Vagina (tissue), 2 donors: ENCODE measurements at places on chromosomes 4 and X. TPM values are rescaled to one million over a fixed set of nuclear protein-coding genes. Genes with fewer than 3 reads are reported as not detected.

DNA sequence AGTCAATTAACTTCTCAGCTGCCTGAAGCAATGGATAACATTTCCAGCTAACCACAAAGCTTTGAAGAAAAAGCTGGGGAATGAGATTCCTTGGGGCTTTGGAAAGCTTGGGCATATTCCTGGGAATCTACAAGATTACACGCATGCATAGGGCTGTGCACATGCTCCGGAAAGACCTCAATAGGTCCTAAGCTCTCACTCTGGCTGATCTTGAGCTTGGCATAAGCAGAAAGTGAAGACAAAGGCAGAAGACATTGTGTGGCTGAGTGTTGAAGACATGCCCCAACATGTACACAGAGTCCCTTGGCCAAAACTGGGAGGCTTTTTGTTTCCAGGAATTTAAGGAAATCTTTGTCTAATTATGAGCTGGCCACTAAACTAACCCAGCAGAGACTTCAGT is 31.2 kb downstream of the ATG4A start:
- no peaks in the 10 kb centered on the region for H3K36me3 ChIP-seq
- no peak for DNase-seq

DNA sequence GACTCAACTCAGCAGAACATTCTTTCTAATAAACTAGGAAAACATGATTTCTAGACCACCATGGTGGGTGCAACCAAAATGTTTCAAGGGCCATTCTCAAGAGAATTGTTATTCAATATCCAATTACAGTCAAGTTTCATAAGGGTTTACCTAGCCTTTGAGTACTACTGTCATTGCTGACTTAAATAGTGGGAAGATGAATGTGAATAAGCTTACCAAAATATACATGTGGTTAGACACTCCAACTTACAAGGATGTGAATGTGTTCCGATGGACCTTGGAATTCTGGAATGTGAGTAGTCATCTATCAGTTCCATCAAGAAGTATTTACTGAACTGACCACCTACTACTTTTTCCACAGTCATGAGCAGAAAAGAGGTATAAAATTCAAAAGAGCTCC is 16.9 kb downstream of the SH3RF1 start:
- H3K36me3 ChIP-seq: no peaks in the 10 kb centered on the region
- peaks cover 62% of the 10 kb centered on the region for H3K4me1 ChIP-seq
- no peak overlapping the region for H3K27ac ChIP-seq
- no peak for DNase-seq
- H3K27me3 ChIP-seq: no peaks in the 10 kb centered on the region
- H3K4me3 ChIP-seq: no peak overlapping the region

DNA sequence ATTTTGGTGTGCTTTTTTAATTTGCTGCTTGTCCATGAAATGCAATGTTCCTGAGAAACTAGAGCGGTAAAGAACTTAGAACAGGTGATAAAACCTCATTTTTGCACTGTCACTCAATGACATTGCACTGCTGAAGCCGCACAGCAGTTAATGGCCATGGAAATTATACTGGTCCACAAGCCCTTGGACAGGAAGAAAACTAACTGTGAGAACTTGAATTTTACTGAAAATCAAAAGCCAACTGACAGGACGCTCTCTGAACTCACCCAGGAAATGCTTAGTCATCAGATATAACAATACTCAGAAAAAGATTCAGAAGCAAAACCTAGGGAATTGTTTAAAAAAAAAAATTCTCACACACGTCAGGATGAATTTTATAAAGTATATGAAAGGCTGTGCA is 246.4 kb upstream of the SLC7A11 start:
- DNase-seq: no peak
- no peak overlapping the region for H3K27ac ChIP-seq
- H3K4me3 ChIP-seq: no peak overlapping the region
- H3K4me1 ChIP-seq: no peaks in the 10 kb centered on the region

UGT2B17 gene
- not detected for total RNA-seq

PNMA5 gene
- total RNA-seq: not detected

MAGEC1 gene
- total RNA-seq: not detected

HCFC1 gene
- 38.8 TPM for total RNA-seq
